ENCODE measurements at places on chromosomes 12 and 14. TPM values are rescaled to one million over a fixed set of nuclear protein-coding genes. Genes with fewer than 3 reads are reported as not detected.

DNA sequence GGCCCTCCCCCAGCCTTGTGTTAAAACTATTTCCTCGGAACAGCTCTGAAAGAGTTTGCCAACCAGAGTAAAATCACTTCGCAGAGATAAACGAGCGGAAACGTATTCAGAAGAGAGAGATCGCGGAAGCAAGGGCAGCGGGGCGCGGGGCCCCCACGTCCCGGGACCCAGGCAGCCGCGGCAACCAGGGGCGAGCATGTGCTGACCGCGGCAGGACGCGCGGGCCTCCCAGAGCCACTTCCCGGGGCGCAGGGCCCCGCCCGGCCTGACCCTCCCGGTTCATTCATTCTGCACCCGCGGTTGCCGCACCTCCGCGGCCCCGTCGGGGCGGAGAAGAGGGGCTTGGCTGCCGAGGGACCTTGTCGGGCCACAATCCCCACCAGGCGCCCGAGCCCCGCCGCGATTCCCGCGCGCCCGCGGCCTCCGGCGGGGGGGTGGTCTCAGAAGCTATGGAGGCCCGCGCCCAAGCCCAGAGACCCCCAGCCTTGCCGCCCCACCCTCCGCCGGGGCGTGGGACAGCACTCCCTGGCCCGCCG is 598 bp downstream of the UBE2N start:
- H3K36me3 ChIP-seq = peaks cover 6% of the 10 kb centered on the region
- peaks cover 58% of the 10 kb centered on the region for H3K4me1 ChIP-seq
- H3K27me3 ChIP-seq = peaks cover 5% of the 10 kb centered on the region
- H3K4me3 ChIP-seq = peak overlapping the region; percentile 90
- DNase-seq = no peak

The KRT72 gene
- not detected for total RNA-seq

The IGF1 gene
- total RNA-seq = 0.60 TPM

The SYT10 gene
- total RNA-seq = not detected

The TMEM121 gene
- 3.0 TPM for total RNA-seq

- H3K4me3 ChIP-seq = peak overlapping the region; percentile 9
- peaks cover 56% of the 10 kb centered on the region for H3K36me3 ChIP-seq
- H3K4me1 ChIP-seq = peaks cover 57% of the 10 kb centered on the region
- no peaks in the 10 kb centered on the region for H3K27me3 ChIP-seq
Measured at GRCh38 chr12:78183824-78184223, 353.1 kb downstream of the NAV3 start.

GRCh38 chr12:27899151-27899661 is 73.3 kb downstream of the PTHLH start:
- peak overlapping the region; percentile 97 for H3K27ac ChIP-seq
- peak overlapping the region; percentile 82 for H3K4me3 ChIP-seq
- H3K27me3 ChIP-seq = no peaks in the 10 kb centered on the region
- no peaks in the 10 kb centered on the region for H3K36me3 ChIP-seq

GRCh38 chr12:90546511-90546910 is 408.5 kb downstream of the CCER1 start:
- no peaks in the 10 kb centered on the region for H3K36me3 ChIP-seq
- DNase-seq = no peak
- no peaks in the 10 kb centered on the region for H3K27me3 ChIP-seq
- no peak overlapping the region for H3K27ac ChIP-seq

The CCDC88C gene
- total RNA-seq = 0.30 TPM

The BIN2 gene
- total RNA-seq = not detected

All from HFFc6 (cell line).